ENCODE measurements at places on chromosomes 11 and 22.

DNA sequence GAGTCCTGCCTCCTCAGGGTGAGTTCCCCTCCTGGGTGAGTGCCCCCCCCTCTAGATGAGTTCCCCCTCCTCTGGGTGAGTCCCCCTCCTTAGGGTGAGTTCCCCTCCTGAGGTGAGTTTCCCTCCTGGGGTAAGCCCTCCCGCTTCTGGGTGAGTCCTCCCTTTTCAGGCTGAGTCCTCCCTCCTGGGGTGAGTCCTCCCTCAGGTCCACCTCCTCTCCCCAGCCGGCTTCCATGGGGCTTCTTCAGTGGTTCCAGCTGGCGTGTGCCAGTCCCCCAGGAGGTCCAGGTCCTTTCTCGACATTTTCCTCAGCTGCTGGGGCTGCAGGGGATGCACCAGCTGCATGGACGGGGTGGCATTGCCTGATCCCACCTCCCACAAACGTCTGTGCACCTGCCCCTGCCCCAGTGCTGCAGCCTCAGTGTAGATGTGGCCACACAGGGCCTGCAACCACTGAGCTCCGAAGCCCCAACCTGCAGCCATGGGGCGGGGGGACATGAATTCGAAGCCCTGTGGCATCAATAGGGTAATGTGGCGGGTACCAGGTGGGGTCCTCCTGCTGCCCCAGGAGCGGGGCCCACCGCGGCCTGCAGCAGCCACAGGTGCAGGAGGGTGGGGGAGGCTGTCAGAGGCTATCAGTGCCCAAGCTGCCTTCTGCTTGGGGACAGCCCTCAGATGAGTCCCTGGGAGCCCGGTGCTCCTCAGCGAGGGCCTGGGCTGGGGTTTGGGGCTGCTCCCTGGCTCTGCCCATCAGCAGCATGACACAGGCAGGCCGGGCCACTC is 101.3 kb upstream of the FGF3 start:
- DNase-seq = no peak

DNA sequence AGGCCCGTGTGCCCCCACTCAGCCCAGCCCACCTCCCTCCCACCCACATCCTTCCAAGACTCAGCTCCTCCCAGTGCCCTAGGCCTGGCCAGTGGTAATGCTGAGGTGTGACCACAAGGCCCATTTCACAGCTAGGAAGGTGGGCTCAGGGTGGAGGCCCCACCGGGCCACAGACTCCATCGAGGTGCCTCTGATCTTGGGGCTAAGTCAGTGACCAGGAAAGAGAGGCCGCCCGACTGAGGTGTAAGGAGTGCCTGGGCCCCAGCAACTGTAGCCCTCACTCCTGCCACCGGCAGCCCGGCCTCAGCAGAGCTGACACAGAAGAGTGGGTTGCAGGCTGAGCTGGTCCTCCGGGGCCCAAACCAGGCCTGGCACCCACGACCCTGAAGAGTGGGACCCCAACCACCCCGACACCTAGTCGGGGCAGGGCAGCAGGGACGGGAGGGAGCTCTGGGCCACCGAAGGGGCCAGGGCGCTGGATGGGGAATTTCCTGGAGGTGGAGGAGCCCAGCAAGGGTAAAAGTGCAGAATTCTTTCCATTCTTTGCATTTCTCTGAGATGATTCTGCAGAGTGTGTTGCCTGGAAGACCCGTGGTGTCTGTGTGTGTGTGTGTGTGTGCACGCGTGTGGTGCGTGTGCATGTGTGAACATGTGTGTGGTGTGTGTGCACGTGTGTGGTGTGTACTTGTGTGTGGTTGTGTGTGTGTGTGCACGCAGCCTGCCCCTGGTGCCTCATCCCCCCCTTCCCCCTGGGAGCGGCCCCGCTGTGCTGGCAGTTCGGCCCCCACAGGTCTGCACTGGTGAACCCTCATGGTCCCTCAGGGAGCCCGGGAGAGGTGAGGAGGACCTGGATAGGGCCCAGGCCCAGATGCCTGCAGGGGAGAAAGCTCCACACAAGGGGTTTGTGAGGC is 8.3 kb upstream of the PIM3 start:
- no peak for DNase-seq

GRCh38 chr22:17281026-17281425 is 61.8 kb upstream of the ADA2 start:
- no peak for DNase-seq

- DNase-seq = no peak
Measured at GRCh38 chr11:35676611-35676965, 14.0 kb downstream of the TRIM44 start.

- peak; percentile 13 for DNase-seq
Measured at GRCh38 chr11:45042560-45042959, 91.9 kb upstream of the TP53I11 start.

- DNase-seq = no peak
Measured at GRCh38 chr22:32336771-32337424, 20.8 kb upstream of the RFPL3 start.

DNA sequence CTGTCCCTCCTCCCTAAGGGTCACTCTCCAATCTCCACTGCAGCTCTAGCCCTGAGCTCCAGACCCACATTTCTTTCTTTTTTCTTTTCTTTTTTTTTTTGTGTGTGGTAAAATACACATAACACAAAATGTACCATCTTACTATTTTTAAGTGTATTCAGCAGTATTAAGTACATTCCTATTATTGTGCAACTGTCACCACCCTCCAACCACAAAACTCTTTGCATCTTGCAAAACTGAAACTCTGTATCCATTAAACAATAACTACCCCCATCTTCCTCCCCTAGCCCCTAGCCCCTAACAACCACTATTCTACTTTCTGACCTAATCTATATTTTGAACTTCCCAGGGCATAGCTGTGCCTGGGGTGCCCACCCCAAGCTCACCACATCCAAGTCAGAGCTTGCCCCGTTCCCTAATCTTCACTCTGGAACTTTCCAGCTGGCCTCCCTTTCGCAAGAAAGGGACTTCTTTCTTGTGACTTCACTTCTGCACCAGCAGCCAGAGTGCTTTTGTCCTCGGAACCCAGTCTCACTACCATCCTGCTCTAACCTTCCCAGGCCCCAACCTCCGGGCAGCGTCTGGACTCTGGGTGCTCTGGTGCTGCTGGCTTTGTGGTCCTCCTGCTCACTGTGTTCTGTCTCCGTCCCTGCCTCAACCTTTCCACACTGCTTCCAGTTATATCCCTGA is 30.7 kb downstream of the PARVG start:
- no peak for DNase-seq

DNA sequence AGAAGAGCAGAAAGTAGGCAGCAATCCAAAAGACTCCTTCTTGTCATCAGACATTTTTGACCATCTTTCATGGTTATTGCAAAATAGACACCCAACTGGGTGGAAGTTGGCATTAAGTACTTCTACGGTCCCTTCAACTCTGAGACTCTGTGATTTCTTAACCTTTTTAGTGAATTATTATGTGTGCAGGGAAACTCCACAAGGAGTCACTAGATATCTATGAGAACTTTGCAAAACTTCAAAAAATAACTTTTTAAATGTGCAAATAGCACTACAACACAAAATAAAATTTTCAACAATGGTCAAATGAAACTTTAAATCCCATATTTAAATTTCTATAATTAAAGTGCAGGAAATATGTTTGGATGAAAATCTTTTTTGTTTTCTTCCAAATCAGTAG is 88.7 kb downstream of the SLC17A6 start:
- no peak for DNase-seq

- no peak for DNase-seq
Measured at GRCh38 chr11:7353100-7353499, 101.4 kb downstream of the SYT9 start.

GRCh38 chr11:112097734-112098528 is 11.3 kb downstream of the SDHD start:
- no peak for DNase-seq

DNA sequence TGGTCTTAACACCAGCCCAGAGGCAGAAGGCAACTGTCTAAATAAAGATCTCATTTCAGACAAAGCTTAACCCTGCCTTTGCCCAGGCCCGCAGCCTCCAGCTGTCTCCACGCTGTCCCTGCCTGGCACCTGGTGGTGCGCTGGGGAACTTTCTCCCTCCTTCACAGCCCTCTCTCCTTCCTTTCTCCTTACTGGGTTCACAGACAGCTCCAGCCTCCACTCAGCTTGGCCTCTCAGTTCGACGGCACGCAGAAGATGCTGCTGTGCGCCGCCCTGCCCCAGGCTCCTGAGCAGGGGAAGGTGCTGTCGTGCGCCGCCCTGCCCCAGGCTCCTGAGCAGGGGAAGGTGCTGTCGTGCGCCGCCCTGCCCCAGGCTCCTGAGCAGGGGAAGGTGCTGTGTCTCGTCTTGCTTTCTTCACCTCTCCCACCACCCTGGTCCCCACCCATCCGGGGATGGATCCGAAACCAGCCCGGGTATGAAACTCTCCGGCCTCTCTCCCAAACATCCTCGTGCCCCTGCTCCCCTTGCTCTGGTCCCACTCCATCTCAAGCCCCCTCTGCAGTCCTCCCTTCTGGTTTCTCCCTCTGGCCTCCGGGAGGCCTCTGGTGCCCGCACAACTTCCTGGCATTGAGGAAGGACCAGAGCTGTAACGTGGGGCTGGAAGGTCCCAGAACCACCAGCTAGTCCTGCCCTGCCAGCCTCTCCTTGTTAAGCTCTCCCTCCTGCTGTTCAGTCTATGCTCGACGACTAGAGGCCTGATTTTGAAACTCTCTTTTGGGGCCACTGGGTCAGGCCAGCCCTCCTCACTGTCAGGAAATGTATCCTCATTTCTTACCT is 22.9 kb upstream of the JAM3 start:
- no peak for DNase-seq

DNA sequence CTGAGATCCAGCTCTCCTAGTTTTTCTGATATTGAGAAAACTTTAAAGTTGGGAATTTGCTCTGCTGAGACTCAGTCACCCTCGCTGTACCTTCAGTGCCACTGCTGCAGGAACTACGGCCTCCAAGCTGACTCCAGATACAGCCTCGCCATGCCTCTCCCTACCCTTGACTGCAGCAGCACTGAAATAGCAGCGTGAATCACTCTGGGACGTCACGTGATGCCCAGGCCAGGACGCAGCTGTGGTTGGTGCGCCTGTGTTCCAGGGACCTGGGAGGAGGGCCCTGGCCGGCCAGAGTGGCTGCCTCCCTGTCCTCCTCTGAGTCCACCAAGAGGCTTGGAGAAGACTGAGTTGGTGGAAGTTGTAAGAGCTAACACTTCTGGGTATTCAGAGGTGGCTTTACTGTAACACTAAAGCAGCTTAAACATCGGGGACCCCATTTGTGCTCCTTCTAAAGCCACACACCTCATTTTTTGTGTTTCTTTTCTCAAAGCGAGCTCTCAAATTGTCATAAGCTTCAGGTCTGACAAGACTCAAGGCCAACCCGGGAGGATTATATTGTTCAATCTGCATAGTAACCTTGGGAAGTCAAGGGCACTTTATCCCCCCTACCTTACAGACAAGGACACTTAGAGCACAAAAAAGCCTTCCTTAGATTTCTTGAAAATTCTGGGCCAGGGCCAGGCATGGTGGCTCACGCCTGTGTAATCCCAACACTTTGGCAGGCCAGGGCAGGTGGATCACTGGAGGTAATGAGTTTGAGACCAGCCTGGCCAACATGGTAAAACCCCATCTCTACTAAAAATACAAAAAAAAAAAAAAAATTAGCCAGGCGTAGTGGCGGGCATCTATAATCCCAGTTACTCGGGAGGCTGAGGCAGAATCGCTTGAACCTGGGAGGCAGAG is 4.2 kb upstream of the STIP1 start:
- DNase-seq = peak; percentile 92

GRCh38 chr11:120102864-120103122 is 35.1 kb downstream of the TRIM29 start:
- no peak for DNase-seq

DNA sequence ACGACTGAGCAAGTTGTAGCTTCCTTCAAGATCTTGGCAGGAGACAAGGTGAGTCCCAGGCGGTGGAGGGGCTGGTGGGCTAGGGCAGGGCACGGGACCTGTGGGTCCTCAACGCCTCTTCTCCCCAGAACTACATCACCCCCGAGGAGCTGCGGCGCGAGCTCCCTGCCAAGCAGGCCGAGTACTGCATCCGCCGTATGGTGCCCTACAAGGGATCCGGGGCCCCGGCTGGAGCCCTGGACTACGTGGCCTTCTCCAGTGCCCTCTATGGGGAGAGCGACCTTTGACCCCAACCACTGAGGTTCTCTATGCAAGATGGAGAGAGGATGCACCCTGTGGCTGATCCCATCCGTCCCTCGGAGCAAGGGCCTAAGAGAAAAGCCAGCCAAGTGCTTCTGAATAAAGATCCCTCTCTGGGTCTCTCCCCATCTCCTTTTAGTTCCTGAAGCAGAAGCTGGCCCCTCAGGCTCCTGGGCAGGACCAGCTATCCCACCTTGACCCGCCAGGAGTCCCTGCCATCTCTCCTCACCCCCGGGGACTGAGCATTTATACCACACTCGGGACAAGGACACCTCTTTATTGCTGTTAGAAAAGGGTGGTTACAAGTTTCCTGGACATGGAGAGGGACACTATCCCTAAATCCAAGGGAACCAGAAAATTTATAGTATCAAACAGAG is 5.4 kb downstream of the CTSF start:
- DNase-seq = no peak

- DNase-seq = no peak
Measured at GRCh38 chr11:81033779-81034540, 1593.1 kb upstream of the TENM4 start.

GRCh38 chr22:40031766-40032470 is 37.2 kb downstream of the FAM83F start:
- no peak for DNase-seq

GRCh38 chr22:49425356-49425755 is 402.3 kb downstream of the BRD1 start:
- DNase-seq = no peak

DNA sequence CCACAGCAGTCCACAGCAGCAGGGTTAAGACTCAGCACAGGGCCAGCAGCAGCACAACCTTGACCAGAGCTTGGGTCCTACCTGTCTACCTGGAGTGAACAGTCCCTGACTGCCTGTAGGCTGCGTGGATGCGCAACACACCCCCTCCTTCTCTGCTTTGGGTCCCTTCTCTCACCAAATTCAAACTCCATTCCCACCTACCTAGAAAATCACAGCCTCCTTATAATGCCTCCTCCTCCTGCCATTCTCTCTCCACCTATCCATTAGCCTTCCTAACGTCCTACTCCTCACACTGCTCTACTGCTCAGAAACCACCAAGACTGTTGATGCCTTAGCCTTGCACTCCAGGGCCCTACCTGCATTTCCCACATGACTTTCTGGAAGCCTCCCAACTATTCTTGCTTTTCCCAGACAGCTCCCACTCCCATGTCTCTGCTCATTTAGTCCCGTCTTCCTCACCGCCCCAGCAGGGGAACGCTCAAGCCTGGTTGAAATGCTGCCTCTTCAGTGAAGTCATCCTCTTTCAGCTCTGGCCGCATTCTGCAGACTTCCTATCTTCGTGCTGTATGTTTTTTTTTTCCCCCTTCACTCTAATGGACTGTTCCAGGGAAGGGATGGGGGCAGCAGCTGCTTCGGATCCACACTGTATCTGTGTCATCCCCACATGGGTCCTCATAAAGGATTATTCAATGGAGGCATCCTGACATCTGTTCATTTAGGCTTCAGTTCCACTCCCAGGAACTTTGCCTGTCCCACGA is 3.3 kb downstream of the IL18BP start:
- DNase-seq = no peak

GRCh38 chr11:88284336-88285050 is 53.0 kb downstream of the CTSC start:
- DNase-seq = no peak

GRCh38 chr11:35856756-35857155 is 87.1 kb upstream of the LDLRAD3 start:
- DNase-seq = no peak

GRCh38 chr22:44685384-44686056 is 16.5 kb upstream of the PRR5 start:
- DNase-seq = no peak

GRCh38 chr11:26953770-26954392 is 40.0 kb upstream of the FIBIN start:
- DNase-seq = no peak
